ENCODE measurements at places on chromosomes 5 and 9.
A peak's percentile ranks its signal among the peaks of the same experiment; 100 is the strongest.

GRCh38 chr5:116577064-116577788, 2.6 kb upstream of the SEMA6A start:
- no peak for DNase-seq

DNA sequence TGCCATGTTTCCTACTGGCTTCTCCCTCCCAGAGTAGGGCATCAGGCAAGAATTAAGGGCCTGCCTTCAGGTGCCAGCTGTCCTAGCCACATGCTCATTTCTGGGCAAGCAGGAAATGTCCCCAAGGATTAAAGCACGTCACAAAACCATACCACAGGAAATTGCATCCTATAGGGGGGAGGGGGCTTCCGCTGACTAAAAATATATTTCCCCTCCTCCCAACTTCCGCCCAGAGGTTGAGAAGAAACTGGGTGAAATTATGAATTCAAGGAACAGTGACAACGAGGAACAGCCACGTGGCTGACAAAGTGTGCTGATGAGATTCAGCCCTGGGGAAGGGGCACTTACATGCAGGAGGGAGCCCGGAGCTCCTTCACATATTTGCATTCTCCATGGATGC, 4.1 kb downstream of the HBEGF start:
- DNase-seq: no peak

GRCh38 chr5:53503562-53504218, 23.3 kb downstream of the FST start:
- DNase-seq: no peak

GRCh38 chr5:16807547-16807864, 128.6 kb downstream of the MYO10 start:
- DNase-seq: no peak

DNA sequence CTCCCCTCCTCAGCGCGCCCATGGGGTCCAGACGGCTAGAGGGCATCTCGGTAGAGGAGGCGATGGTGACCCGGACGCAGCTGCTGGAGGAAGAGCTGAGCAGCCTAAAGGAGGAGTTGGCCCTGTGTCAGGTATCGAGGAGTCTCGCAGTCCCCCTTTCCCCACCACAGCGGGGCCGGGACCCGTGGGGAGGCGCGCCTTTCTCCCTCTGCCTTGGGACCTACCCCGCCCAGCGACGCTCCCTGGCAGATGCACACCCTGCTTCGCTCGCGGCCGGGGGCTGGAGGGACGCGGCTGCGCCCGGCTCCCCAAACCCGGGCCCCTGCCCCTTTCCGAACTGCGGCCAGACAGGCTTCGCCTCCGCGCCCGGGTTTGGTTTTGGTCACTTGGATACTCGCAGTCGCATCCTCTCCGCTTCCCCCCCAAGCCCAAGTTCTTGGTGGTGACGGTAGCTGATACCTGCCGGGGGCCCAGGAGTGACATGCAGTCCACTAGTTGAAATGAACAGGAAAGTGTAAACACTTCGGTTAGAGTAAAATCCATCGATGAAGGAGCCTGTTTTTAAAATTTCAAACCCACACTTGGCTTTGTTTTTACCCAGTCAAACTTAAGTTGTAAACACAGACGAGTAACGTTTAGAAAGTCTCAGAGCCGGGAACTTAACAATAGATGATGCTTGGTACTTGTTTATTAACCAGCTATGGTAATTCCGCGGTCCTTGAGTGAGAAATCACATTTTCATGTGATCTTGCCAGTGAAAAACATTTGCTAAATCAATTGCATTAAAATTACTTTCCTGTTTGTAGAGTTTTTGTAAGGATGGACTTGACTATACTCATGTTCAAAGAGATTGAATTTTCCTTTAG, 688 bp downstream of the CNTLN start:
- peak; percentile 43 for DNase-seq

- no peak for DNase-seq
These were observed 56.7 kb downstream of the ARHGAP26 start for GRCh38 chr5:142826741-142827492.

GRCh38 chr5:122985954-122986721, 50.4 kb downstream of the PPIC start:
- DNase-seq: no peak

- DNase-seq: no peak
These were observed 451.8 kb upstream of the PTGER4 start for GRCh38 chr5:40227931-40228330.

DNA sequence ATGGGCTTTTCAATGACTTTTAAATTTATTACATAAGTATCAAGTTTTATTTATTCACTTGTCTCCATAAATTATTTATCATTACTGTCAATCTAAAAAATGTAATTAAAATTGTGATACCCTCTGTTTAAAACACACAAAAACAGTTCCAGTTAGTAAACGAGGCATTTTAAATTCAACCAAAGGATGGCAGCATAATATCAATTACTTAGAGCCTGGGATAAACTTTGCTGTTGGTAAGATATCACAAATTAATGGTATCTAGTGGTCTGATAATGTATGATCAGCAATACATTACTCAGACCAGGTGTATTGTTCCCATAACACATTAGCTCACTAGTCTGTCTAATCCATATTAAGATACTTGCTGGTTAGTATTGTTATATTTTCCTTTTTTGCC, 9.6 kb upstream of the IFNE start:
- DNase-seq: no peak

- no peak for DNase-seq
These were observed 94.1 kb upstream of the CD180 start for GRCh38 chr5:67290655-67291054.

- no peak for DNase-seq
These were observed 82.3 kb downstream of the CRB2 start for GRCh38 chr9:123438321-123438720.

- DNase-seq: no peak
These were observed 9.5 kb downstream of the MSX2 start for GRCh38 chr5:174733836-174734235.

- DNase-seq: no peak
These were observed 181.6 kb downstream of the TRIM36 start for GRCh38 chr5:114988096-114988495.

DNA sequence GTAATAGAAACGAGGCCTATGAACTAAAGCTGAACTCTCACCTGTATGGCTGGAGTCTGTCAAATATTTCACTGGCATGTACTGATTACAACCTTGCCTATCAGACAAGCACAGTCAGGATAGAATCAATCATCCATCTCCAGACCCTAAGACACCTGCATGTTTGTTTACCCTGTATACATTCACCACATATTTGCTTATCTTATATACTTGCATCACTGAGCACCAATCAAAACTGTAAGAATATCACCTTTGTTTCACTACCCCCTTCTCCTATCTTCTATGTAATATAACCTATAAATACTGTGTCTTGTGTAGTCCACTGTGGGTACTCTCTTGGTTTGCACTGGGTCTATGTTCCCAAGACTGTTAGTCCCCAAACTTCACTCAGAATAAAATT, 1085.7 kb downstream of the TAF11L14 start:
- DNase-seq: no peak

GRCh38 chr9:33137781-33138264, 29.3 kb downstream of the B4GALT1 start:
- no peak for DNase-seq

DNA sequence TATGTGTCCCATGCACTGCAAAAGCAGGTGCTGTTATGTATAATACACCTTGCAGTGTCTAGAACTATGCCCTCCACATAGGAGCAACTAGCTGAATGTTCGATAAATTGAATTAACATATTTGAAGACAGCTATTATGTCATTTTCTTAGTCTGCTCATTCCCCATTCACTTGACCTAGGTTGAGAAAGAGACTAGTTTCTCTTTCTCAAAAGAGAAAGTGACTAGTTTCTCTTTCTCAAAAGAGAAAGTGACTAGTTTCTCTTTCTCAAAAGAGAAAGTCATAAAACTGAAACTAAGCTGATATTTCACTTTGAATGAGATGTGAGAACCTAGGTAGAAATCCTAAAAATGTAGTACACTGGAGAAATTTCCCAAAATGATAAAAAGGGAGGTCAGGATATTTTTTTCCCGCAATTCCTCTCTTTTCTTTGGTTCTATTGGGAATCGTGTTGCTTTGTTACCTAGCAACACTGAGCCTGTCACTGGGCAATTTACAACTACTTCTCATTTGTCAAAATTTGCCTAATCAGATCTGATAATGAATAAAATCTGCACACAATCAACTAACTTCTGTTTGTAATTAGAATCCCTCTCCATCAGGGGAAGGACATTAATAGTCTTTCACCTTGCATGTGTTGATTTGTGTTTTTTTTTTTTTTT, 132.0 kb upstream of the GRIA1 start:
- DNase-seq: no peak

DNA sequence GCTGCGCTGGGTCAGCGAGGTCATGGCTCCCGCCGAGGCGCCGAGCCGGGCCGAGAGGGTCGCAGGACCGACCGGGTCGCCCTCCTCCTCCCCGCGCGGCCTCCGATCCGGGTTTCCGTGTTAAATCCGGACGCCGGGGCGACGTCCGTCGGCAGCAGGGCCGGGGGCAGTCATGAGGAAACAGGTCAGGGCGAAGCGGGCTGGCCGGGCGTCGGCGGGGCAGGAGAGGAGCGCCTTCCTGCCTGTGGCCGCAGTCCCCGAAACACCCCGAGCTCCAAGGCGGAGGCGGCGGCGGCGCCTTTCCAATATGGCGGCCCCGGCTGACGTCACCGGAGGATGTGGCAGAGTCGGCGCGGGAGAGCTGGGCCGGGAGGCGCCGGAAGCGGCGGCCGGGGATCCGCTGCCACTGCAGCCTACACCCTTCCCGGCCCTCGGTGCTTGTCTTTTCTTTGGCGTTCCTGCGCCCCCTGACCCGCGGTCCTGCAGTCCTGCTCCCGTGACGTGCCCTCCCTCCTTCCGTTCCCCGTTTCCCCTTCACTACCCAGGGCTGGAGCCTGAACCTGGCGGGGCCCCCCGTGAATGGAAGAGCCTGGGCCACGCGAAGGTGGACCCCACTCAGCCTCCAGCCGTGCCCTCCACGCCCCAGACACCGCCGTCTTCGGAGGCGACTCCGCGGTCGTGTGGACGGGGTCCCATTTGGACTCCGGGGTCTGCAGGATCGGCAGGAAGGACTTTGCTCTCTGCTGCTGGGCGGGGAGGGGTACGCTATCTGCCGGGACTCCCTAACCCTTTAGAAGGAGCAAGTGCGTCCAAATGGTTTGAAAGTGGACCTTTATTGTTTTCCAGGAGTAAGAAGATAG, at the start of gene GOLPH3:
Gene GOLPH3 (minus strand): TSS at position 309 of the 860 bp plus-strand sequence. CDS start 285 bp downstream, at position 24.
- peak; percentile 86 for DNase-seq

GRCh38 chr5:118029807-118030206, 958.5 kb downstream of the DTWD2 start:
- no peak for DNase-seq

DNA sequence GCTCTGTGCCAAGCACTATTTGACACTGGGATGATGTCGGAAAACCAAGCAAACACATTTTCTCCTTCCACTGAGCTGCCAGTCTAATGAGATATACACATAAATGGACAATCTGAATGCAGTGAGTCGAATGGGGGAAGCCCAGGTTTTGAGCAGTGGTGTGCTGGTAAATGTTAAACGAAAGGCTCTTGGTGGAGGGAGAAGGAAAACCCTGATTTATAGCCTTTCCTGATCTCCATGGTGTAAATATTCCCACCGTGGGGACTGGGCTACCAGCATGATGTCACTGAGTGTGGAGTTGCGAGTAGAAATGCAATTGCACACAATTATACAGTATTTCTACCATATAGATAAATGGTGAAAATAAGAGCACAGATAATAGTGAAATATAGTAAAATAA, 5.0 kb upstream of the GSN start:
- DNase-seq: no peak

DNA sequence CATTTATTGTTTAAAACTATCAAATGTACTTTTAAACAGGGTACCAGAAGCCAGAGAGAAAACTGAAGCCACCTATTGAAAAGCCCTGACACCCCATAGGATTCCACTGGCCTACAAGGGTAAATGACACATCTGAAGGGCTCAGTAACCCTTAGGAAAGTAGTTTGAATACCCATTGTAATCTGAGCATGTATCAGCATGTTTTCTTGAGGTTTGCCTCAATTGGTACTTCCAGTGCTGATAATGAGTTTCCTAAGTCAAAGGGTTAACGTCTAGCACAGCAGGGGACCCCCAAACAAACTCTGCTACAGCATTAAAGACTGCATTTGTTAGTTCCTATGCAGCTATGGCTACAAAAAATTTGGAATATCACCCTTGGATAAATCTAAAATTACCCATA, 657.1 kb downstream of the NR2F1-AS1 start:
- DNase-seq: no peak

GRCh38 chr9:129919841-129920240, 84.6 kb downstream of the USP20 start:
- no peak for DNase-seq

DNA sequence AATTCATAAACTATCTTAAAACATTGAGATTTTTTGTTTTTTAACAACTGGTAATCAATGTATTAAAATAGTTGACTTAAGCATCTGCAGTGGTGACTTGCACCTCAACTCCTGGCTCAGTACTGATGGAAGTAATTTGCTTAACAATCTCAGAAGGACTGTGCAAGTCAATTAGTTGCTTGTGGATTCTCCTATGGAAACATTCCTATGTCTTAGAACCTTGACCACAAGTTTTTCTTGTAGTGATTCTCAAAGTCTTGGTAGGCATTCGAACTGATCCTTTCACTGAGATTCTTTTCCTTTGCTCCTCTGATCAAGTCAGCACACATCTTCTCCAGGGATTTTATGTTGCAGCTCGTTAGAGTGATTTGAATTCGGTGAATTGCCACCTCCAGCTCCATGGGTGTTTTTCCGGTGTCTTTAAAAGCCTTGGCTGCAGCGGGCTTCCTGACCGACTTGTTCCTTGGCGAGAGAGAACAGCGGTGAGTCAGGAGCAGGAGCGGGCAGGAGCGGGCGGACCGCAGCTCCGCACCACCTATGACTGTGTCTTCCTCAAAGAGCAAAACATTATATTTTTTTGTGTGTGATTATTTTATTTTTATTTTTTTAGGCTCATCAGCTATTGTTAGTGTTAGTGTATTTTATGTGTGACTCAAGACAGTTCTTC, 21.1 kb downstream of the HMGXB3 start:
- DNase-seq: no peak

DNA sequence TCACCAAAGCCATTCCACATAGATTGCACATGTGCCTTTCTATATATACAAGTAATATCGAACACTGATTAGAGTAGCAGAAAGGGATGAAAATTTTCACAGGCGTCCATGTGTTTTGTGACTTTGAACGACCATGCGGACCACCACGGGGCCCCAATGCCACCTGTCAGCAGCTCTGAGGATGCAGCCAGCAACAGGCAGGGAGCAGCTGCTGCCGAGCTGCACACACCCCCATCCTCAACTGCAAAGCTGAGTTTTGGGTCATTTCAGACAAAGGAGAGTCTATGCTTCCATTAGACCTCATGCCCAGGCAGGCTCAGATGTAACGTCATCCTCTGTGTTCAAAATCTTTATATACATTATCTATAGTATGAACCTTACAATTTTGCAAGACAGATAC, 503.8 kb downstream of the IRX1 start:
- DNase-seq: no peak

GRCh38 chr9:106916466-106917235, 53.7 kb downstream of the ZNF462 start:
- no peak for DNase-seq

Data from substantia nigra (tissue), 51 donors.